NCI-H2107 (cell line): ENCODE measurements at places on chromosomes 3 and 15.

DNA sequence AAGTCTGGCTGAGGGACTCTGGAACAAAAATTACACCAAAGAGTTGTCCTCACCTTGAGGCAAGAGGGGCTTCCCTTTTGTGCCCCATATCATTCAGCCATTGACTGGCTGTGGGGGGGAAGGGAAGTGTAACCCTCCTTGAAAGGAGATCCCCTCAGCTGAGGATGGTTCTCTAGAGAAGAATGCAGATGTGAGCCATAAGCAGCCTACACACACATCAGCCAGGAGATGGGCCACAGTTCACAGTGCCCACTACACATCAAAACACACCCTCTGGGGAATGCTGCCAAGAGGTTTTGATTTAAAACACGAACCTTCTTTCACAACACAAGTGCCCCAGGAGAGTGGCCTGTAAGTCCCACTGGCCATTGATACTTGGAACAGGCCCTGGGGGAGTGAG lies 231.2 kb upstream of the CTDSPL start:
- no peak for DNase-seq

DNA sequence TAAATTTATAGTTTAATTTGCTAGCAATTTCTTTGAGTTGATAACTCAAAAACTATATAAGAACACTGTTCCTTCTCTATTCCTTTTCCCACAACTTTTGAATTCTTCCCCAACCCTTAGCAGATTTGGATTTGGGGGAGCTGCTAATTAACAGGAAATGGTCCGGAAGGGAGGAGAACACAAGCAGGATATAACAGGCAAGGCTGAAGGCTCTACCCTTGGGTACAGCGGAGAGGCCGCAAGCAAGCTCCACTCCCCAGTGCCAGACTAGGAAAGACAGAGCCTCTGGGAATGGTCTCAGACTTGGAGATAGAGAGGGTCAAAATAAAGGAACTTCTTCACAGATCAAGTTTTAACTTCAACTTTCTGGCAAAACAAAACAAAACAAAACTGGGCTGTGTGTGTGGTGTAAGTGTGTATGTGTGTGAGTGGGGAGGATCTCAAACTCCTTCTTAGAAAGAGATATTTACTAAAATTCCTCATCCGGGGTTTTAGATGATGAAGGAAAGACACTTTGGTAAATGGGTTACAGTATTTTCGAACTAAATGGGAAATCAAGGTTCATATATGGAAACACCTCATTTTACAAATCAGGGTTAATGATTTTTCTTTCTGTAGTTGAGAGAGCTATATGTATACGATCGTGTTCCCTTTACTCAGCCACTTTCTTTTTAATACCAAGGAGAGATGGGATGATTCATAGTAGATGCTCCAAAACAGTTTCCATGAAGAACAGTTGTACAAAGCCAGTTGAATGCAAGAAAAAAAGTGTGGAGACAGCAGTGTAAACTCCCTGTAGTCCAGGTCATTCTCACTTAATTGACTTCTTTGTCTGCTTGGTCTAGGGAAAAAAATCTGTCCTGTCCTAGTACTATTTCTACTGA lies 161.1 kb downstream of the TP63 start:
- DNase-seq, result no peak

DNA sequence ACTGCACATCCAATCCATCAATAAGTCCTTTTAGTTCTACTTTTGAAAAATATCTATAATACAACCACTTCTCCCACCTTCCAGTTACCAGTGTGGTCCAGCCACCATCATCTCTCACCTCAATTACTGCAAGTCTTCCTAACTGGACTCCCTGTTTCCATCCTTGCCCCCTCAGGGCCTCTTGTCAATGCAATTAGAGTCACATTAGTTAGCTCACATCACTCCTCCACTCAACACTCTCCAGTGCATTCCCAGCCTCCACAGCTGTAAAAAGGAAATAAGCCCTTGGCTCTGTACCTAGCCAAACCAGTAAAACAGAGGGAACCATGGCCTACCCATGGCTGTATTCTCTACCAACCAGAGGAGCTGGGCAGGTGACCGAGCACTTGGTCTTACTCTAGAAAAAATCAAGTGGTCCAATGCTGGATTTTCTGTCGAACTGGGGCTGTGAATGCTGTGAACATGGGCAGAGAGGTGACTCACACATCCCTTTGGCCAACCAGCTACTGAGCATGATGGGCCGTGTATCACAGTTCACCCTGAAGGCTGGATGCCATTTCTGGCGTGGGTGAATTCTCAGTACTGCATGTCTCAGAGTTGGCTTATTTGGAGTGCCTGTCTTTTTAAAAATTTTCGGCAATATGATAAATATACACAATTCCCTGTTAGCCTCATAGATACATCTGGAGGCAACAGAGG lies 62.5 kb upstream of the C15orf61 start:
- DNase-seq, result no peak

DNA sequence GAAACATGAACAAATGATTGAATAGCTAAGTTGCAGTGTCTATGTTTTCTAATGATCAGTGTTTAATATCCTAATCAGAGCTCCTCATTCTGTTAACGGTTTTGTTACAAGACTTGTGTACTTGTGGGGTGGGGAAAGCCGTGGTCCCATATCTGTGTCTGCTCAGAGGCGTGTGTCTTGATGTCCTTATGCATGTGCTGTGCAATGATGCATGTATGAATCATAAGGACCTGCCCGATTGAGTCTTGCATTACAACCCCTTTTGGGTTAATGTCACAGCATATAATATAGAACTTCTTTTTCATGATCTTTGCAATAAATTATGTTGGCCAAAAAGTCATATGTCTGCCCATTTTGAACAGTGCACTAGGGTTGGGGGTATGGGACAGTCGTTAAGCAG lies 233.4 kb downstream of the ITPR1 start:
- no peak for DNase-seq

DNA sequence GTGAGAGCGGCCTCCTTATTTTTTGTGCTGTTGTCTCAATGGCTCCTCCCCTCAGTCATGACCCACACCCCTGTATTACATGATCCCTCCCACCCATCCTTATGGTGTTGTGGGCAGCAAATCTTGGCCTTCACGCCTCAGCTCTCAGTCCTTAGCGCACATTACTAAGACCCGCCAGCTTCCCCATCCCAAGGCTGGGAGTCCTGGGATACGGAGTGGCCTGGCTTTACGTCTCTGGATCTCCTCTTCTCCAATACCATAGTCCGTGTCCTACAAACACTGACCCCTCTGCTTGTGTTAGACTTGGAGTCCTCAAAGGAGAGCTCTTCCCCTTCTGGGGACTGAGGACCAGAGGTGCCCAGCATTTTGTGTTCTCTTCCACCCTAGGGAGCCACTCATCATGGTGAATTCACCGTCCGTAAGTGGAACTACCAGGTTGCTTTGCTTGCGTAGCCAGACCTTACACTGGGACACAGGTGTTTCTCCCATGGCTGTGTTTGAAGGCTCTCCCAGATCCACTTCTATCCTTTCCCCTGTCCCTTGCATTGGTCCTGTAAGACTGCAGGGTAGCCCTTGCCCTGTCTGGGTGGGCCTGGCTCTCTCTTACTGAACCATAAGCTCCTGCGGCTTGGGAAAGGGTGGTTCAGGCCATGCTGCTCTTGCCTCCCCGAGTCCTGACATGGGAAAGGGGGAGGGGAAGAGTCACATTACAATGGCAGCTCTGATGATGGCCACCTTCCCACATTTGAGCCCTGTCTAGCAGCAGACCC lies 13.6 kb downstream of the GRM2 start:
- DNase-seq, result no peak

GRCh38 chr3:57815036-57815435 lies 58.9 kb downstream of the SLMAP start:
- no peak for DNase-seq

- DNase-seq, result no peak
Measured at GRCh38 chr3:124295362-124295761, 303.4 kb upstream of the ROPN1 start.

- DNase-seq, result no peak
Measured at GRCh38 chr3:162041622-162042021, 545.0 kb downstream of the OTOL1 start.

- DNase-seq, result no peak
Measured at GRCh38 chr3:143848704-143849103, 436 bp upstream of the SLC9A9 start.

DNA sequence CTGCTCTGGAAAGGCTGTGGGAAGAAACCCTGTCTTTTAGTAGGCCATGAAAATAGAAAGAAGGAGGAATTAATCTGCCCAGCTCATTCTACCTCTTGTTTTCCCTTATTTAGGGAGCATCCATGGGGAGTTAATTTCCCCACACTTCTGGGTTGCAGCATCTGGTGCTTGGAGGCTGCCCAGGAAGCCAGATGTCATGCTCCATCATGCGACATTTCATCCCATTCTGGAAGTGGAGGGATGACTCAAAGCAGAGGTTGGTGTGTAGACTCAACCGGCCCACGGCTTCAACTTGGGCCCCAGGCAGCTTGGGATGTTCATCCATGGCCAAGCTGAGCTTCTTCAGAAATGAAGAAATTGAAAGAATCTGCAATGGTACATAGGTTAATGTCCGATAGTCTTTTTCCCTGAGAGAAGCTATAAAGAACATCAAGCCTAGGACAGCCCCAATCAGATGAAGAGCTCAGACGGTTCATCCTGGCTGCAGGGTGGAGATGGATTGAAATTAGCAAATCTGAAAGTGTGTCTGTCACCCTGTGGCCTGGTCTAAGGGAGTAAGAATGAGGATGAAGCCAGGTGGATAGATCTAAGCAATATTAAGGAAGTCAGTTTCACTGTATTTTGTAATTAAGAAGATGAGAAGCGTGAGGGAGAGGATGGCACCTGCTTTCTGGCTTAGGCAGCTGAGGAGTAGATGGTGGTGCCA lies 24.5 kb upstream of the PROK2 start:
- no peak for DNase-seq

- DNase-seq, result no peak
Measured at GRCh38 chr3:16508243-16508578, 5.3 kb downstream of the RFTN1 start.

GRCh38 chr3:160473221-160473620 lies 23.6 kb upstream of the TRIM59 start:
- DNase-seq, result no peak

DNA sequence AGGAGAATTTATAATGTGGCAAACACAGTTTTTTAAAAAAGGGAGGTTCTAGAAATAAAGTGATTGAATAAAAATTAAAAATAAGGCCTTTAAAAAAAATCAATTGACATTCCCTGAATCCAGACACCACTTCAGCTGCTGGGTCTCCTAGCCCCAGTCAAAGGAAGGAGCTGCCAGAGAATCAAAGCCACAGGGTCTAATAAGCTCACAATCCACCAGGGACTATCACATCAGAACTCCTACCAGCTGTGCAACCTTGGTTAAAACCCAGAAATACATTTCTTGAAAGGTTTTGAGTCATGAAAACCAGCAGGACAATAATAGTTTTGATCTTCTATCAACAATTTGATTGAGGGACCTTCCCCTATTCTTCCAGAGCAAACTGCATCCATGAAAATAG lies 134.5 kb downstream of the MECOM start:
- no peak for DNase-seq

- peak; percentile 16 for DNase-seq
Measured at GRCh38 chr3:155744010-155744625, 753 bp downstream of the PLCH1 start.

- no peak for DNase-seq
Measured at GRCh38 chr3:63450023-63450422, 171.9 kb downstream of the SYNPR start.

GRCh38 chr3:51163051-51163450 lies 222.0 kb upstream of the MANF start:
- no peak for DNase-seq
